Left forelimb (tissue), 1 donor: ENCODE measurements at places on chromosomes 6 and 20.

GRCh38 chr6:159358562-159358961 is 189.4 kb downstream of the FNDC1 start:
- DNase-seq = no peak

DNA sequence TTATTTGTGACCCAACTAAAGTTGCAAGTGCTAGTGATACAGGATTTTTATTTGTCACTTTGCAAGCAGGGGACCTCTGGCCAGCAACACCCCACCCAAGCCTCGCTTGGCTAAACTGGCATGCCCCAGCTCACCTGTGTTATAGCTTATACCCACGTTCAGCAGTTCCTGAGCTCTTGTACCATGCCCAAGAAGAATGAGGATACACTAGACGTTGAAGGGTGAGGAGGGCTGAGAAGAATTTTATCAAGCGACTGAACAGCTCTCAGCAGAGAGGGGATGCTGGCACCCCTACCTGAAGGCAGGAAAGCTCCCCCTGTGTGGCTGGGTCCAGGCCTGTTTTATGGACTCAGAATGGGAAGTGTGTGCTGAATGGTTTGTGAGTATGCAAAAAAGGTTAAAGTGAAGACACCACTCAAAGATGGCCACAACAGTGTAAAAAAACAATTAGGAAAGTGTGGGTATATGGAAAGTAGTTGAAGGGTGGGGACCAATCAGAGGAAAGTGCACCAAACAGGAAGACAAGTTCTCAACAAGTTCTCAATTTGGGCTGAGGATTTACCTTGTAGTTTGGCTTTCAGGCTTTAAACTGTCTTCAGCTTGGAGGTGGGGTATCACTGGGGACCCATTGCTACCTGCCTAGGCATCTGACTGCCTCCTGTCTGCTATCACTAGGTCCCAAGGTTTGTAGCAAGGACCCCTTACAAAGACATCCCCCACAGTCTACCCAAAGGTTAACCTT is 15.0 kb downstream of the BTN2A1 start:
- DNase-seq = no peak

GRCh38 chr20:63344616-63345327 is 16.4 kb downstream of the CHRNA4 start:
- no peak for DNase-seq

- no peak for DNase-seq
Measured at GRCh38 chr6:8079126-8079525, 14.9 kb upstream of the BLOC1S5 start.

DNA sequence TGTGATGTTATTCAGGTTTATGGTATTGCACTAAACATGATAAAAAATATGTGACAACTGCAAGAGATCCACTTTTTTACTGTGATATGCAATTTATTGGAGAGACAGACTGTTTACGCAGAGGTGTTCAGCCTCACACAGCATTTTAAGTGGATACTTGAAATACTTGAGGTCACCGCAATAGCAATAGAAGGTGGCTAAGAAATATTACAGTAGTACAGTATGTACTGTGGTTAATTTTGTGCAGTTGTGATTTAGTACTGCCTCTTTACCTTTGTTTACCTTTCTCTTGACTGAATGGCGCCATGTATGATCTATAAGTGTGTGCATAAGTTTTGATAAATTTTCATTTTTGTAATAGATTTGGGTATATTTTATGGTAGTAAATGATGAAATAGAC is 17.4 kb downstream of the MACROD2 start:
- DNase-seq = no peak

- no peak for DNase-seq
Measured at GRCh38 chr6:17703256-17703694, 3.5 kb downstream of the NUP153 start.

- no peak for DNase-seq
Measured at GRCh38 chr6:136582711-136583471, 32.7 kb upstream of the MAP7 start.

DNA sequence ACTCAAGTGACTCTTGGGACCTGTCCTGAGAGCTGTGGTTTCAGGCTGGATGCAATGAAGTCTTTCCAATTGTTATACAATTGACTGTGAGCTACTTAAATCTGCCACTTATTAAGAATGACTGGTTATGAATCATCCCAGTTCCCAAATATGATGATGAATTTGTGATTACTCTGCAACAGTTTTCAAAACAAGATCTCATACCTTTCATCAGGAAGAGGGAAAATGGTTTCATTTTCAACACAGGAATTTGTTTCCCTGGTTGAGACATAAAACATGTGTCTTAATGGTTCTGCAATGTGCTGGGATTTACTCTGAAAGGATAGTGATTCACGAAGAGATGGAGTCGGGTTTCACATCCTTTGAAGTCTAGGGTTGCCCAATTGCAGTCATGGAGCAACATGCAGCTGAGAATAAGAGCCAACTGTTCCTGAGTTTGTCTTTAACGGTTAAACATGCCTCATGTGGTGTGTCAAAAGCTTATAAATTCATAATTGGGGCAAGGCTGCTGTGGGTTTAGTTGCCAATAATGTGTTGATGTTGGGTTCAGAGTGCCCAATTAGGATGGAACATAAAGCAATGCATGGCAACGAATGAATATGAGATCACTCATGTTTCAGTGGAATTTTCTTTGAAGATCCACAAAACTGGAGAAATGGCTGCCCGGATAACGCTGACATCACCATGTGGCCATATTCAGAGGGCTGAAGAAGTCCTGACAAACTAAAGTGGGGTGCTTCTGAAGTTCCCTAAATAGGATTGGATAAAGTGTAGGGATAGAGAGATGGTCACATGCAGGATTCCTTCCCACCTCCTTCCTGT is 41.0 kb downstream of the CYP24A1 start:
- no peak for DNase-seq

GRCh38 chr20:48701702-48702101 is 126.1 kb downstream of the PREX1 start:
- no peak for DNase-seq

DNA sequence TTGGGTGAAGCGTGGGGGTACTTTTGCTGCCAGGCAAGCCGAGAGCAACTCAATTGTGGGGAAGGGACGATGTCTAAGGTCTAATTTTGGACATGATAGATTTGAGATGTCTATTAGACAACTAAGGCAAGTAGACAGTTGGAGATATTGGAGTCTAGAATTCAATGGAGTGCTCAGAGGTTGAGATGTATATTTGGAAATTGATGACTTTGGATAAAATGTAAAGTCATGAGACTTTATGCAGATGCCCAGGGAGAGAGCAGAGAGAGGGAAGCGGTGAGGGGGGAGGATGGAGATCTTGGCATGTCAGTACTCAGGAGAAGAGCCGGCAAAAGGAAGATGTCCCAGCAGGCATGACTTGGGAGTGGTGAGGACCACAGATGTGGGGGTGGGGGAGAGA is 6.9 kb downstream of the MYLK2 start:
- no peak for DNase-seq

- DNase-seq = no peak
Measured at GRCh38 chr6:68915586-68915985, 280.5 kb downstream of the ADGRB3 start.

DNA sequence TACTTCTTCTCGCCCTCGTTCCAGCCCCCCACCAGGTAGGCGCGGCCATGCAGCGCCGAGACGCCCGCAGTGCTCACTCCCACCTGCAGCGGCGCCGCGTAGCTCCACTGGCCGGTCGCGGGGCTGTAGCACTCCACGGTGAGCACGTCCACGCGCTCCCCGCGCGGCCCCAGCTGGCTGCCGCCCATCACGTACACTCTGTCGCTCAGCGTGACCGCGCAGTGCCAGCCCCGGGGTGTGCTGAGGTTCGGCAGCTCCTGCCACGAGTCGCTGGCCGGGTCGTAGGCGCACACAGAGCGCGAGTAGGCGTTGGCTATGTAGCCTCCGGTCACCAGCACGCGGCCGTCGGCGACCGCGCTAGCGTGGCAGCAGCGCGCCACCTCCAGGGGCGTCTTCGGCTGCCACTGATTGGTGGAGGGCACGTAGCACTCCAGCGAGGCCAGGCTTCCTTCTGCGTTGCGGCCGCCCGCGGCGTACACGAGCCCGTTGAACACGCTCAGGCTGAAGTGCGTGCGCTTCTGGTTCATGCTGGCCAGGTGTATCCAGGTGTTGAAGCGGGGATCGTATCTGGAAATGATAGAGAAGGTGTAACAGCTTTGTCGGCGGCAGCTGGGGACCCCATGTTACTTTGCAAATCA is 13.7 kb downstream of the KLHL31 start:
- DNase-seq = peak; percentile 78

GRCh38 chr20:60139663-60140446 is 181.6 kb downstream of the CDH26 start:
- DNase-seq = no peak

DNA sequence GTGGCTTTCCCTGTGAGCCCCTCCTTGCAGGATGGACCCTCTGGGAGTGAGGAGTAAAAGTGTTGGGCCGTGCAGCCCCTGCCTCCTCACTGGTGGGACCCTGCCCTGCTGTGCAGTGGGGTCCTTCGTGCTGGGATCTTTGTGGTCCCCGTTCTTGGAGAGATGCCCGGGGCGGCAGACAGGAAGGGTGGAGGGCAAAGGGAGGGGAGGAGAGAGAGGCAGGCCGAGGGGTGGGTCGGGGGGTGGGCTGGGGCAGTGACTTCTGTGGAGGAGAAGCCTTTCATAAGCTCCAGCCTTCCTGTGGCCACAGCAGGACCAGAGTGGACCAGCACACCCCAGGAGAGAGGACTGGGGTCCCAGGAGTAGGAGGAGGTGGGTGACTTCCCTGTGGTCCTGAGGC is at the start of gene COL20A1:
Gene COL20A1, plus strand, starts transcription at position 283 of the 400 bp plus-strand sequence. CDS start 1,922 bp downstream, outside the sequence.
- no peak for DNase-seq

DNA sequence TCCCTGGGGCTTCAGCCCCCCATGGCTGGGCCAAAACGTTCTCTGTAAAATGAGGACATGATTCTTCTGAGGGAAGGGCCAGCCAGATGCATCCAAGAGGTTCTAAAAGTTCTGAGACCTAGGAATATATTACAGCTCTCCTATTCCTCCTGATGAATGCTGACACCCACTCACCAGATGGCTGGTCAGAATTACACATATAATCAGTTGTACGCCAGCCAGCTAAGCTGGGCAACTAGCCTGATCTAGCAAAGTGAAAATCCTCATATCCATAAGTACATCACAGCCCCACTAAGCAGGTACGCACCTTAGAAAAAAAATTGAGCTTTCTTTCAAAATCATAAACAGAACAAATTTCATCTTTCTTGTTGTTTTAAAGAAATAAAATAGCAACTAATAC is 34.8 kb downstream of the C6orf118 start:
- no peak for DNase-seq

DNA sequence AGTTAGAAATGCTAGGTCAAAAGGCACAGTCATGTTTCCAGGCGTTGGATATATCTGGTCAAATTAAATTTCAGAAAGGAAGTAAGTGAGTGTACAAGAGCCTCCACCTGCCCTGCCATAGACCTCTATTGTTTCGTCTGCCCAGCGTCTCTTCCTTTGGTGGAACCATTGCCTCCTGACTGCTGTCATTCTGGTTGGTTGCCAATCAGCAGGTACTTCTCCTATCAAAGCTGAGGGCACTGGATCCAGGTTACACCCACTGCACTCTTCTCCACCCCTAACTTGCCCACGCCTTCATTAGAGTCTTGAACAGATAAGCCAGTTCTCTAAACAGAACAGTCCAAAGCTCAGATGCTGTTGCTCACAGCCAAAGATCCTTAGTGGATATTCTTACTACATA is 2.6 kb upstream of the WFDC5 start:
- DNase-seq = no peak

GRCh38 chr20:40410028-40410427 is 279.0 kb downstream of the MAFB start:
- DNase-seq = no peak

DNA sequence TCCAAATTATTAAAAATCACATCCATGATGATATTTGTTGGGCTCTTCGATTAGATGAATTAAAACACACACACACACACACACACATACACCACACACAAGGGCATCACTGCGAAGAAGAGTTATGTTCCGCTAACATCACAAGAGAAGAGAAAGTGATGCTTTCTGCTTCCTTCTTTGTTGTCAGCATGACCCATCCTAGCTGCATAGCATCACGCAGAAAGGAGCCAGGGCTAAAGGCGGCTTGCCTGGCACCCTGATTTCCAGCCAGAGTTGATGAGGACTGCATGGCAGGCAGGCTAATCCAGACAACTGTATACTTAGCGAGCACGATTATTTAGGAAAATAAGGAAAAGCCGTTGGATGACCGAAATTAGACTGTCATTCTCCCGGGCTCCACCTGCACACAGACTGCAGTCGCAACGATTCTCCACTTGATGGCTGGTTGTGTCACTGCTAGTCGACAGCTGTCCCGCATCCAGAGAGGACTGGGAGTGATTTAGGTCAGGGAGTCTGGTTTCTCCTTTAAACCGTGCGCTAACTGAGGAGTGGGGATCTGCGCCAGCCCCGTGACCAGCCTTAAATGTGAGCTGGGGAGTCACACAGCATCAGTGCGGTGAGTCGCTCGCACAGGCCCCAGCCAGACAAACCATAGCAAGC is 70.6 kb upstream of the SOX4 start:
- no peak for DNase-seq

- no peak for DNase-seq
Measured at GRCh38 chr6:100088009-100088408, 94.0 kb upstream of the MCHR2 start.

- DNase-seq = peak; percentile 26
Measured at GRCh38 chr20:24754691-24755090, 194.4 kb upstream of the CST7 start.

GRCh38 chr6:105001063-105001462 is 44.2 kb downstream of the LIN28B start:
- DNase-seq = no peak

- DNase-seq = no peak
Measured at GRCh38 chr20:57275813-57276212, 9.4 kb upstream of the BMP7 start.

- no peak for DNase-seq
Measured at GRCh38 chr20:2108987-2109386, 7.4 kb downstream of the STK35 start.

- DNase-seq = no peak
Measured at GRCh38 chr6:7112741-7113313, 5.1 kb downstream of the RREB1 start.

DNA sequence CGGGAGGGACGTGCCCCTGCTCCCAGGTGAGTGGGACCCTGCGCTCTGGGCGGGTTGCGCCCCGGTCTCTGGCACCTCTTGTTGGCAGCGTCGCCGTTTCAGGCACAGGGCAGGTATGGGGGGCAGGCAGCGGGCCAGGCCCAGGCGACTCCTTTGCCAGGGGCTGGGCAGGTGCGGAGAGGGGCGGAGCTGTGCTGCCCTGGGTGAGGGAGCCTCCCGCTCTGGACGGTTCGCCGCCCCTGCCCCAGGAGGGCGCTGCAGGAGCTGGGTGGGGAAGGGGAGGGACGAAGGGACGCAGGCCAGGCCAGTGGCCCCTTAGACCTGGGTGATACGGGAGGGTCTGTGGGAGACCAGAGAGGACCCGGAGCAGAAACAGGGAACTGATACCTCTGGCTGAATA is 663.9 kb upstream of the DEFB115 start:
- no peak for DNase-seq

DNA sequence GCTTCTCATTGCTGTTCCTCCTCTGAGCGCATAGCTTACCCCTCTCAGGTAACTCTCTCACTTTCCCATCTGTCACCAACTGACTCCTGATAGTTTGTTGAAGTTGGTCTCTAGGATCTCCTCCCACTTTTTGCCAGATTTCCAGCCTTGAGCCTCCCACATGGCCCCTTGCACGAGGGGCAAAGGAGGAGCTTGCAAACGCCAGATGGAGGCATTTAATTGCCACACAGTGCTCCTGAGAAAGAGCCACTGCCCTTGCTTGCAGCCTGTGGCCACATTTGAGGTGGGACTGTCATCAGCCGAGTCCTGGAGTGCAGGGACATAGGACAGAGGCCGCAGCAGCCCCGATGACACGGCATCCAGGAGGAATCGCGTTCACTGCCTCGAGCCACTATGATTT is 348.7 kb downstream of the SMOC2 start:
- no peak for DNase-seq

GRCh38 chr20:48711696-48712464 is 115.9 kb downstream of the PREX1 start:
- DNase-seq = no peak
